Activated CD8-positive, alpha-beta memory T cell treated with anti-CD3 and anti-CD28 coated beads for 1 hour (primary cell): ENCODE measurements at places on chromosomes 5 and 9.

DNA sequence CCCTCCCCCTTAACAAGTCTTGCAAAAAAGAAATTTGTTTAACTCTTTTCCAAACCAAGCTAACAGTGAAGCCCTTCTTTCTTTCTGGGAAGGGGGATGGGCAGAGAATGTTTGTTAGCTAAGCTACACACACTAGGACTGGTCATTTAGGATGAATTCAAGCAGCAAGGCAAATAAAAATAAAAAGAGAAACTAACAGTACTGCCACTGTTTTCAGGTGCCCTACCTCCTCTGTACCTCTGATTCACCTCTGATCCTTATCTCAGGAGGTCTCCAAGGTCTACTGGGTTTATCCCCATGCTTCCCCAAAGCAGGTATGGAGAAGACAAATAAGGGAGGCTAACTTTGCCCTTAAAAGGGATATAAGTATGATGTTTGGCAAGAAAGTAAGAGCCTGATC lies 52.9 kb downstream of the ELL2 start:
- no peak for DNase-seq

DNA sequence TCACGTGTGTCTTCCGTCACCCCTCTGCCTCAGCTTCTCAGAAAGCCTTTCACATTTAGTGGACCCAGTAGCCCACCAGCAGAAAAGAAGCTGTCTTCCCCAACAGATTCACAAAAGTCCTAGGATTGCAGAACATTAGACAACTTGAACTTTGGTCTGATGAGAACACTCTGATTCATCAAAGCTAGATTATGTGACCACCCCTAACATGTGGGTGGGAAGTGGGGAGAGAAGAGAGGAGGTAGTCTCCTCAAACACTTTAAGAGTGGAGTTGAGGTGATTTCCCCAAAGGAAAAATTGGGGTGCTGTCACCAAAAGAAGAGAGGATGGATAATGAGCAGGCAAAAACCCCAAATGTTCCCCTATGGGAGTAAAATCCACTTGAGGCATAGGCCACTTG lies 41.4 kb upstream of the SMIM23 start:
- no peak for DNase-seq

DNA sequence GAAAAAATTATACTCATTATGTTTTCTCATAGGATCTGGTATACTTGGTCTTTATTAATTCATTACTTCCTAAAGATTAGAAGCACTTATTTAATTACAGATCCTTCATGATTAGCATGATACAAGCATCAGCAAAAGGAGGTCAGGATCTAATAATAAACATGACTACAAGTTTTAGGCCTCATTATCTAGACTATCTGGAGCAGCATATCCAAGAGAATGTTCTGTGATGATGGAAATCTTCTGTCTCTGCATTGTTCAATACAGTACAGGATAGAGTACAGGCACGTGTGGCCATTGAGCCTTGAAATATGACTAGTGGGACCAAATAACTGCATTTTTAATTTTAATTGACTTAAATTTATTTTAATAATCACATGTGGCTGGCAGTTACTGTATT lies 21.2 kb downstream of the SETX start:
- DNase-seq: no peak

DNA sequence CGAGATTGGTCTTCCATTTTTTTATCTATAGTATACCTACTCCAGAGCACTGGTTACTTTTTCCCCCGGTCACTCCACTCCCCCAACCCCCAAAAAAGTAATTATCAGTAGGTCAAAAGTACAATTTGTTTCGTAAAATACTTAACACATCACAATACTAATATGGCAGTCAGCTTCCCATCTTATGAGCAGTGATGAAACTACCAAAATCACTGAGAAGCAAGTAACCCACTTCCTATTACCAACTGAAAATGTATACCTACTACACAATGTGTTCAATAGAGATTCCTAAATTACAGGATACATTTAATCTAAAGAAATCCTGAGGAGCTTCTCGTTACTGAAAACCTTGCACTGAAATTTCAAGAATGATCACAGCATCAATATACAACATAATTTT lies 1.9 kb downstream of the CERT1 start:
- DNase-seq: no peak

DNA sequence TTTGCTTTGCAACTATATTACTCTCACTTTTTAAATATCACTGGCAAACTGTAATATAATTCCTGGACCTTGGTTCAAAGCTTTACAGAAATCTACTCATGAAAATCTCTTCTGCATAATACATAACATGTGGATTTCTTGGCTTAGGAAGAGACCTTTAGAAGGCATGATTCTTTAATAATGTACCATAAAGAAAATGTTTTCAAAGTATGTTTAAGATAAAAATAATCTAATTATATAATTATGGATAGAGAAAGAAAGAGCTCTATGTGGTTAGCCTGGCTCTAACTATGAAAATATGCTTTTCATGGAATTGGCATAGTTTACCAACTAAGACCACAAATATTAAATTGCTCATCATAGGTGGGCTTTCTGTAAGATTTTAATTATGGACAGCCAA lies 817.8 kb downstream of the TLE1 start:
- DNase-seq: no peak

- DNase-seq: no peak
Measured at GRCh38 chr5:141785135-141785534, 93.1 kb downstream of the PCDH1 start.

- no peak for DNase-seq
Measured at GRCh38 chr9:12271421-12271891, 421.7 kb upstream of the TYRP1 start.

GRCh38 chr5:78490709-78491485 lies 130.5 kb downstream of the SCAMP1 start:
- no peak for DNase-seq

DNA sequence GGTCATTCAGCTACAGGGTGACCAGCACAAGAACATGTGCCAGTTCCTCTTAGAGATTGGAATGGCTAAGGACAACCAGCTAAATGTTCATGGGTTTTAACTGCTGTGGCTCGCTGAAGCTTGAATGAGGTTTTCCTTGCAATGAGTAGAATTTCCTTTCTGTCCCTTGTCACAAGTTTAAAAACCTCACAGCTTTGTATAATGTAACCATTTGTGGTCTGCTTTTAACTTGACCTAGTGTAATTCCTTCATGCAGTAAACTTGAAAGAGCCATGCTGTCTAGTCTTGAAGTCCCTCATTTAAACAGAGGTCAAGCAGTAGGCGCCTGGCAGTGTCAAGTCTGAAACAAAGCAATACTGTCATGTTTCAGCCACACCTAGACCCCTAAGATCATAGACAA lies 181.3 kb upstream of the DMRT1 start:
- no peak for DNase-seq

DNA sequence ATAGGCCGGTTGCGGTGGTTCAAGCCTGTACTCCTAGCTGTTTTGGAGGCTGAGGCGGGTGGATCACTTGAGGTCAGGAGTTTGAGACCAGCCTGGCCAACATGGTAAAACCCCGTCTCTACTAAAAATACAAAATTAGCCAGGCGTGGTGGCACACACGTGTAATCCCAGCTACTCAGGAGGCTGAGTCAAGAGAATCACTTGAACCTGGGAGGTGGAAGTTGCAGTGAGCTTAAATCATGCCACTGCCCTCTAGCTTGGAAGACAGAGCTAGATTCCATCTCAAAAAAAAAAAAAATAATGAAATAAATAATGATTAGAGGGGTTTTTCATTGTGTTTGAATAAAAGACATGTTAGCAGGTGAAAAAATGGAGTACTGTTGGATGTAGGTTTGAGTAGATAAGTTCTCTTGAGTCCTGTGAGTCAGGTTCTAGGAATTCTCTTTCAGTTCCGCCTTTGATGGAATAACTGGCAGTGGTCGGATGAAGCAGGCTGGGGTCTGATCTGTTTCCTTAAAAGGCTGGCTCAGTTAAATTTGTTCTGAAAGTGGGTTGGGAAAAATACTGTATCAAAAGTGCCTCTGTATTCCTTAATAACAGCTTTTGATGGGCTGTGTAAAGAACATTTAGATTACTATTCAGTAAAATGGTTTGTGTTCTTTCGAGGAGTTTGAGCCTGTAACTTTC lies 73.2 kb downstream of the AOPEP start:
- no peak for DNase-seq

GRCh38 chr9:90783552-90783951 lies 18.1 kb upstream of the SYK start:
- DNase-seq: no peak

- DNase-seq: no peak
Measured at GRCh38 chr5:127235136-127235535, 55.5 kb upstream of the MEGF10 start.

GRCh38 chr5:14299666-14300065 lies 156.5 kb downstream of the TRIO start:
- DNase-seq: no peak
